ENCODE measurements at places on chromosomes 11 and 22.

GRCh38 chr11:63892228-63892627 is 24.7 kb downstream of the RCOR2 start:
- DNase-seq = no peak

GRCh38 chr11:73950869-73951710 is at the start of gene DNAJB13:
Gene DNAJB13, plus strand, starts transcription at chr11:73951026. Its CDS starts 44 bp downstream, at chr11:73951070.
- peak; percentile 57 for DNase-seq

GRCh38 chr22:30183861-30184278 is 62.7 kb downstream of the LIF start:
- no peak for DNase-seq

DNA sequence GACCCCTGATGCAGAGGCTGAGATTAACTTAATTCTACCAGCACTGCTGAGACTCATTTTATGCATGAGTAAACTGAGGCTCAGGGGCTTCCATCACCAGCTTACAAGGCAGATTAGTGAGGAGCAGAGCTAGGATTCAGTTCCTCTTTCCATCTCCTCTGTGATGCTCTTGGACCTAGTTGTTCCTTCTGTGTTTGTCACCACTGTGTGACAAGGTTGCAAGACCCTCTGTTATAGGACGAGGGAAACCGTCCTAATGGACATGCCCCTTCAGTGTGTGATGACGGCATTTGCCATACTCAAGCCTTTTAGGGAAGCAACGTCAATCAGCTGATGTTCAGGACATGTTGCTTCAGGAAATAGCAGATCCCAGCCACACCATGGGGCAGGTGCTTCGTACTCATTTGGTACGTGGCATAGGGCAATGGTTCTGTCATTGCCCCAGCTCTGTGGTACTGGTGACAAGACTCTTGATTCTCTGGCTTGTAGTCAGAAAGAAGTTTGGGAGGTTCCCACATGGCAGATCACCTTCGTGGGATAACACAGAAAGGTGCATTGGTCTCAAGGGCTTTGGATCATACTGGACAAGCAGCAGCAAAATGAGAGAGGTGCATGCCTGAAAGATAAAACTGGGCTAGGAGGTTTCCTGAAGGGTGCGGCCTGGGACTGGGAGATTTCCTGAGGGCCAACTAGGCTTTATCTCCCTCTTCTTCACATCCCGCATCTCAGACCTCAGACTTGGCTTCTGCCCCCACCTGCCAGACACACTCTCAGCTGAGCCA is 23.9 kb upstream of the CD44 start:
- DNase-seq = no peak

GRCh38 chr11:105857728-105858127 is 164.3 kb downstream of the MSANTD4 start:
- no peak for DNase-seq

DNA sequence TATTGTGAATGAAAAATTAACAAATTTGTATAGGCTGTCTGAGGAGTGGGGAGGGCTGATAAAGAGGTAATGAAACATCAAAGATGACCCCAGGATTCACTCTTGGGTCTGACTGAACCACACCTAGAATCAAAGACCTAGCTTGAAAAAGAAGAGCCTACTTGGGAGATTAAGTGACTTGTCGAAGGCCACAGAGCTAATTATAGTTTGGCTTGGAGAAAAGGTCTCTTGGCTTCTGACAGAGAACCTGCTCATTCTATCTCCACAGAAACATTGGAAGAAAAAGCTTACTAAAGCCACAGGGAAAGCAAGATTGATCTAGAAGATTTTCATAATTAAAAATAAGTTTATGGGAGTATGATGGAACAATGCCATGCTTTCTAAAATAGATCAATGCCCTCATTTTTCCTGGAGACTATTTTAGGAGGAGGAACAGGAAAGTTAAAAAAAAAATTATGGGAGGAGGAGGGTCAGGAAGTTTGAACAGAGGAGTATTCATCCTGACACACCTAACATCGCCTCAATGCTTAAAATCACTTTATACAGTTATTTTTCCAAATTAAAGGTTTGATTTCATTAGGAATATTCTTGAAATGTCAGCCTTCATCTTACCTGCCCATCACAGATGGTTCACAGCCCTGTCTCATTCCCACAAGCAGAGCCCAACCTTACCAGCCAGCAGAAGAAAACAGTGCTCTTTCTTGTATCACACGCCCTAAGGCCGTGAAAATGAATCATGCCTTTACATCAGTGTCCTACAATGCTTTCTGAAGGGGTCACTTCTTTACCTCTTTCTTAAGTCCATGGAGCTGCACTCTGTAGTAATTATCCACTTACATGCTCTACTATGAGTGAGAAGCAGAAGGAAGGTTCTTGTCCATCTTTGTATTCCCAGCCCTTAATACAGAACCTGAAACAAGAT is 231.1 kb upstream of the MPPED2 start:
- DNase-seq = no peak

GRCh38 chr11:66071381-66071801 is 1.3 kb downstream of the PACS1 start:
- no peak for DNase-seq

- DNase-seq = no peak
Observed at GRCh38 chr11:32069361-32070058, 21.4 kb upstream of the RCN1 start.

GRCh38 chr11:78355309-78355705 is 62.3 kb downstream of the GAB2 start:
- no peak for DNase-seq

GRCh38 chr11:17163736-17164135 is 44.0 kb downstream of the PIK3C2A start:
- no peak for DNase-seq

GRCh38 chr11:67117672-67118180 is 1.3 kb upstream of the KDM2A start:
- no peak for DNase-seq

DNA sequence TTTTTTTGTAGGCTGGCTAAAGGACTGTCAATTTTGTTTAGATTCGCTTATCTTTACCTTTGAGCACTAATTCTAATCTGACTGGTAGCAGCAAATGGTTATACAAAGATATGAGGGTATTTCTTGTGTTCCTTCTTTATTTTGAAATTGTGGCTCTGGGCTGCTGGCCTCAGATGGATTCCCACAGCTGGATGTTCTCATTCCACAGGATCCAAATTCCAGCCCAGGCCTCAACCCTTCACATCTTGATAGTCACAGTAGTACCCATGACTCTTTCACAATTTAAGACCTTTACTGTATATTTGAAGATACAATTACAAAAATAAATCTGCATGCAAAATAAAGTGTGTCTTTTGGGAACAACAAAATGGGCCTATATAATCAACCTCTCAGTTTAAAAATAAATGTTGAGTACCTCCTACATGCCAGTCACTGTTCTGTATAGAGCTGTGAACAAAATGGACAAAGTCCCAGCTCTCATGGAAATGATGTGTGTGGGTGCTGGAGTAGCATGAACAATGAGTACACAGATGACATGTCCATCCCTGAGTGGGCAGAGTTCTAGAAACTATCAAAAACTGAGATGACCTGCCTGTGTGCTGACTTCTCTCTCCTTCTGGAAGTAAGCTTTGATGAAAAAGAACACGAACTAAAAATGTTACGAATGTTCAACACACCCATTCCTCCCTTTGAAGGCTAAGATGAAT is 51.7 kb upstream of the FBXO3 start:
- no peak for DNase-seq

GRCh38 chr22:40240686-40241085 is 63.0 kb downstream of the TNRC6B start:
- no peak for DNase-seq

- no peak for DNase-seq
Observed at GRCh38 chr22:45911601-45912271, 65.2 kb downstream of the WNT7B start.

DNA sequence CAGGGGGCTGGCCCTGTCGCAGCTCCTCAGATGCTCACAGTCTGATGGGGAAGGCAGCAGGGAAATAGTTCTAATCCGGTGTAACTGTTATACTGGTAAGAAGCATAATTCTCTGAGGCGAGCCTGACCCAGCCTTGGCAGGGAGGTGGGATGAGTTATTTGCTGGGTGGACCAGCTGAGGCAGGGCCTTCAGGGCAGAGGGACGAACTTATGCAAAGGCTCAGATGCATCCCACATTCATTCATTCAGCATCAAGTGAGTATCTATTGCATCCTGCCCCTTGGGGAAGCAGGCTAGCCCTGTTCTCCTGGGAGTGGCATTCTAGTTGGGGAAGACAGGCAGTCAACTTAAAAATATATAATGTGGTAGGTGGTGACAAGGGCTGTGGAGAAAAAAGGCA is 13.6 kb upstream of the SREBF2 start:
- DNase-seq = no peak

- DNase-seq = no peak
Observed at GRCh38 chr22:45455621-45456020, 42.1 kb downstream of the RIBC2 start.

GRCh38 chr11:119605137-119605665 is 123.8 kb downstream of the NECTIN1 start:
- DNase-seq = no peak

- DNase-seq = no peak
Observed at GRCh38 chr11:36388951-36389350, 92.9 kb downstream of the PRR5L start.

DNA sequence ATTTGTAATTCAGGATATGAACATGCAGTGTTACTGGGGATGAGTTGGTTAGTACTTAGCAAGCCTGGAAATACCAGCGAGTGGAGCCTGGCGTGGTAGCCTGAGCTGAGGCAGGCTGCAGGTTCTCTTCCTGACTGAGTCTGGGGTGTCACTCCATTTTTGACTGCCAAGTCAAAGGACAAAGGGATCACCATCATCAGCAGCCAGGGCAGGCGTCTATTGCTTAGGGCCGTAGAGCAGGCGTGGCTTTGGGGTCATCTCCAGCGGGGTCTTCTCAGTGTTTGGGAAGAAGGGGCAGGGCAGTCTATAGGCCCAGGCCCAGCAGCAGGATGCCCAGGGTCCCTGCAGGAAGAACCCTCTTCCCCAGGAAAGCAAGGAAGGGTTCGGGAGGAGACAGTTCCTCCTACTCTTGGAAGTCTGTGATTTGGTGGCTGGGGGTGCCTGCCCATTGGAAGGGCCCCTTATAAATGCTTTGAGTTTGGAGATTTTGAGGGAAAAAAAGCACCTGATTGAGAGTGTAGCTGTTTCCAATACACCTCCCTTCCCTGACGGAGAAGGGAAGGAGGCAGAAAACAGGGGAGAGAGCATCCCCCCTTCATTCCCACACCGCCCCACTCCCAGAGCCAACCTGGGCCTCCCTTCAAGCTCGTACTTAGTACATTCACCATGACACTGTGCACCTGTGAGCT is 51.5 kb upstream of the SPATA19 start:
- DNase-seq = no peak

- no peak for DNase-seq
Observed at GRCh38 chr11:14764579-14765527, 121.2 kb downstream of the PDE3B start.

DNA sequence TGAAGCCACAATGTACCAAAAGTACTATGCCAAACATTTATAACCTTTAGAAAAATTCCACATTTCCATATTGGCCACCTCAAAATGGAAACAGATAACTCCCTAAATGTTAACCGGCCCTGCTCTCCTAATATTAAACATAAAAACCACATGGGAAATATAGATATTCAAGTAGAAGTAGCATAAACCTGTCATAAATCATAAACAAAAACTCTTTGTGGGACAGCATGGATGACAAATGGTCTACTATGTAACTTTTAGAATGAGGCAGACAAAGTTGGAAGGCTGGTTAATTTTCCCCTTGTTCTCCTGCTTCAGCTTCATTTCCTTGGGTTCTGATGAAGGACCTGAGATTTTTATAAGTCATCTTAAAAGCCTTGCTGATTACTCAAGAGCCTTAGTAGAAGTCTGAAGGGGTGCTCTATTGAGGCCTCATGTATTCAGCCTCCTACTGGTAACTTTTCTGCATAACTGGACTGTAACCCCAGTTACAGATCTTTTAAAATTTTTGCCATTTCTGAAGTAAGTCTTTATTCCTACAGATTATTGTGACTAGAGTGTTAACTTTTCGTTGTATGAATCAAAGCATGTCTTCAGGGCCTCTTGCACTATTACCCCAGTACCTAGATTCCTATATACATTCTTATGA is 116.4 kb downstream of the STIM1 start:
- no peak for DNase-seq

GRCh38 chr11:127109796-127110480 is 109.4 kb upstream of the KIRREL3 start:
- peak; percentile 66 for DNase-seq

DNA sequence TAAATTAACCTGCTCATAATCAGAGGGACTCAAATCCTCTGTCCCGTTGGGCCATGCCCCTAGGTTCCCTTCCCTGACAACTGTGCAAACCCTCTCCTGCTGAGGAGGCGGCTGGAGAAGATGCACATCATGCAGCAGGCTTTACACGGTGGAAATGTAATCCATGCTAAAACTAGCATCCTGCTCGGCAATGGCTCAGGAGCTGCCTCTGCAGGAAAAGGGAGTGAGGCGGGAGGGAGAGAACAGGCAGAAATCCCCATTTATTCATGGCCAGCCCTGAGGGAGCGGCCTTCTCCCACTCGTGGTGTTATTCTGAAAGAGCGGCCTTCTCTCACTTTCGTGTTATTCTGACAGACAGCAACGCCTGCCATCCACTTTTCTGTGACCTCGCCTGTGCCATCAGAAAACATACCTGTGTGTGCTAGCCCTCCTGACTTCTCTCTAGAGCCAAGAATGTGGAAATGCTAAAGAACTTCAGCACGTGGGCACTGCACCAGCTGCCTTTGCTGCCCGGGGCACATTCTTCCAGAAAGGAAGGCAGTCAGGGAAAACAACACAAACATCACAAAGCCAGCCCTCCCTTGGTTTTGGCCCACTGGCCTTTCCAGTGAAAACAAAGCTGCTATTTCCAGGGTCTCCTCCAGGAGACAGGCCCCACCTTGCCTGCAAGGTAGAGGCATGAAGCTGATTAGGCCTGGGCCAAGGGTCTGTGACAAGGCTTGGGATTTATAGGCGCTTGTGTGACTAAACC is 62.9 kb upstream of the BID start:
- peak; percentile 35 for DNase-seq

DNA sequence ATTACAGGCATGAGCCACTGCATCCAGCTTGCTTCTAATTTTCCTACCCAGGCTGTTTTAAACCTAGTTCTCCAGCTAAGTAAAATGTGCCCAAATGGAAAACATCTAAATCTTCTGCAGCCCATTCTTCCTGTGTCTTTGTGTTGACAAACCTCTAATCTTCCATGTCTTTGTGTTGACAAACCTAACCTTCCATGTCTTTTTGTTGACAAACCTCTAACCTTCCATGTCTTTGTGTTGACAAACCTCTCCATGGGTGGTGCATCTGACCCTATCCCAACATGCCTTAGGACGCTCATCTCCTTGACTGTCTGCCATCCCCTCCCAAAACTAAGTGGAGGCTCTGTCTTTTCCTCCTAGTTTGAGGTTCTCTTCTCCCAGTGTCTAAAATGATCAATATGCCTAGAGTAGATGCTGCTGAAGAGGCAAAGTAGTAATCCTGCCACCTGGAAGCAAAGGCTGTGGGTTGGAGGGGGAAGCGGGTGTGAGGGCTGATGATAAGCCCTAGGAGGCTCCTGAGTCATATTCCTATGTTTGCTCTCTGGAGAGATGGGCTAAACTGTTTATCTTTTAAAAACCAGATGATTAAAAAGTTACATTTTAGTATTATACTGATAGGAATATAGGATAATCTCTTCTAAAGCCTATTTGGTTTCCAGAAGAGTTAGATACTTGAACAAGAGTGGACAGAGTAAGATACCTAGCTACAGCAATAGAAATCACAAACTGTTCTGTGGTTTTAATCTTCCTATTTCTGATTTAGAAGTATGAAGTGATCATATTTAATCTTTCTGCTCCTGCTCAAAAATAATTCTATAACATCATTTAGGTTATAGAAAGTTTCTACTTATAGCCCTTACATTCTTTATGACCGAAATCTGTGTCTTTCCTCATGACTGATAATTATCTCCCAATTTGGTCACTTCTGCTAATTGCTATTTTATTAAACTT is 7.9 kb downstream of the FEN1 start:
- DNase-seq = no peak

Measured in NT2/D1 (cell line).